ENCODE measurements at places on chromosomes 3 and 15. TPM values are rescaled to one million over a fixed set of nuclear protein-coding genes. Genes with fewer than 3 reads are reported as not detected.

GRCh38 chr15:49991587-49991986, 127.4 kb downstream of the ATP8B4 start:
- H3K27ac ChIP-seq, result no peak overlapping the region
- no peak for DNase-seq
- H3K4me3 ChIP-seq, result no peak overlapping the region
- H3K4me1 ChIP-seq, result no peaks in the 10 kb centered on the region

DNA sequence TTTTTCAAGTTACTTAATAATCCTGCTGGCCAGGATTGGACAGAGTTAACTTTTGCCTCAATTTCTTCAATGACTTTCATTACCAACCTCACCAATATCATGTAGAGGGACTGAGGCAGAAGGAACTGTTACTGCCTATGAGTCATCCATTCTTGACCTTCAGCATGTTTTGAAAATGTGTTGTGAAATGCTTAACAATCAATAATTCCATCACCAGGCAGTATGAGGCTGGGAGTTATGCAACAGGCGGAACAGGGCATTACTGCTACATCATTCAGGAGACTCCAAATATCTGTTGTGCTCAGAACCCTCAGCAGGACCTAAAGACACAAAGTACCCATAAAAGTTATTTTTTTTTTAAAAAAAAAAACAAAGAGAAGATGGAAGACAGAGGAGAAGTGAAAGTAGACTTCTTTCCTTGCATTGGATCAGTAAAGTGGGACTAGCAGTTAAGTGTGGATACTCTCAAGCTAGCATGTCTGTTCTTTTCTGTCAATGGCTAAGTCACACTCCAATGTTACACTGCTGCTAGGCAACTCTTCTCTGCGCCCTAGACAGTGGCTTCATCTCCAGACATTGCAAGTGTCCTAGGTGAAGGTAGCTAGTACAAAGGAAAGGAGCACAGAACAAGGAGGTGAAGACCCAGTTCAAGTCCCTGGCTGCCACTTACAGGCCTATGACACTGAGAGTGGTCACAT, 184.9 kb upstream of the LPP start:
- H3K36me3 ChIP-seq, result peaks cover 5% of the 10 kb centered on the region
- H3K4me3 ChIP-seq, result no peak overlapping the region
- H3K27me3 ChIP-seq, result no peaks in the 10 kb centered on the region
- no peak for DNase-seq

The IGF1R gene
- total RNA-seq, result 23.4 TPM

DNA sequence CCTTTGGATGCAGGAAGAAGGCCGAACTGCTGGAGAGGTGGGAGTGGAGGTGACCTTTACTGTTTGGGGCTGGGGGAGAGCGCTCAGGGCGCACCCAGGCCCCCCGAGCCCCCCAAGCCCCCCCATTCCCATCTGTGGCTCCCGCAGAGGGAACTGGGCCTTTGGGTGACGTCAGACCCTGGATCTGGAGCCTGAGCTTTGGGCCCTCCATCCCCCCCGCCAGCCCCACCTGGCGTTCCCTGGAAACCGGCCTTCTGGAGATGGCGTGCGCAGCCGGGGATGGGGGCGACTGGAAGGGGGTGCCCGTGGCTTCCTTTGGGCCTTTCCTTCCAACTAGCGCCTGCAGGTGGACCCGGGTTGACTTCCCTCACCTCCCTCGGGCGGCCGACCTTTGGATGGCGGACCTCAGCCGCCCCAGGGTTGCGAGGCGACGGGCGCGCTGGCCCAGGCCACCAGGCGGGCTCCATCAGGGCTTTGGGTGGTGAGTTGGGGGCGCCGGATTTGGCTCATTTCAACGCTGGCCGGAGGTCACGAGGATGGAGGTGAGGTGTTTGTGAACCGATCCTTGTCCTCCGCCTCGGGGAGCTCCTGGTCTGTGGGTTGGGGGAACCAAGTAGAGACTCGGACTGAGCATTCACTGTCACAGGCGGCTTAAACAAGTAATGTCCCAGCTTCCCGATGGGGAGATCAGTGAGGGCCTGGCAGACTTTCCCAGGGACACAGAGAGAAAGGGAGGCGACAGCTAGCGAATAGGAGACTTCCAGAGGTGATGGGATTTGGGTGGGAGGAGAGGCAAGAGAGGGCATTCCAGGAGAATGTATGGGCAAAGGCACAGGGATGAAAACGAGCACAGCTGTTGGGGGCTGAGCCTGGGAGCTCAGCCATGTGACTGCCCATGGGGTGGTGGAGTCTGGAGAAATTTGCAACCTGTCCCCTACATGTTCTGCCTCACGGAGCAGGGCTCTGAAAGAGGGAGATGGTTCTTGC, 709 bp downstream of the SCAMP5 start:
- no peaks in the 10 kb centered on the region for H3K36me3 ChIP-seq
- DNase-seq, result no peak
- peaks cover 7% of the 10 kb centered on the region for H3K4me1 ChIP-seq
- peaks cover 31% of the 10 kb centered on the region for H3K27me3 ChIP-seq

DNA sequence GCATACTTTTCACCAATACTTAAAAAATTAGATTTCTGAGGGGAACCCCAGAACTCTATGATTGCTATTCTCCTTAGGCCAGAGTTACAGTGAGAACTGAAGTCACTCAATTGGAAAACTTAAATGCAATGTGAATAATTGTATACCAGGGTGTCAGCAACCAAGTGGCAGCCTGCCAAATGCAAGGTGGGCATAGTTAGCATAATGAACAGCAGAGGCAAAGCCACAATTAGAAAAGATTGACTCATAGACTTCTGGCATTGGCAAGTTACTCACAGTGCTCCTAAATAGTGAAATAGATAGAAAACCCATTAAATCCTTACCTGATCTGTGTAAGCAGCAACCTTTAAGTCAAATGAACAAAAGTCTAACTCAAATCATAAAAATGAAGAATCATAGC, 94.9 kb downstream of the BCHE start:
- H3K27me3 ChIP-seq, result no peaks in the 10 kb centered on the region
- DNase-seq, result no peak
- H3K27ac ChIP-seq, result no peak overlapping the region
- no peaks in the 10 kb centered on the region for H3K4me1 ChIP-seq

The INSYN1 gene
- not detected for total RNA-seq
